Activated CD8-positive, alpha-beta T cell treated with anti-CD3 and anti-CD28 coated beads, Interleukin-2, amount 10 ng/mL, durations not matched to agents 7 days and 5 days (primary cell): ENCODE measurements at places on chromosomes 4 and X. TPM values are rescaled to one million over a fixed set of nuclear protein-coding genes. Genes with fewer than 3 reads are reported as not detected.

- no peak for DNase-seq
These were observed 63.4 kb downstream of the CHRDL1 start for GRCh38 chrX:110732266-110732665.

DNA sequence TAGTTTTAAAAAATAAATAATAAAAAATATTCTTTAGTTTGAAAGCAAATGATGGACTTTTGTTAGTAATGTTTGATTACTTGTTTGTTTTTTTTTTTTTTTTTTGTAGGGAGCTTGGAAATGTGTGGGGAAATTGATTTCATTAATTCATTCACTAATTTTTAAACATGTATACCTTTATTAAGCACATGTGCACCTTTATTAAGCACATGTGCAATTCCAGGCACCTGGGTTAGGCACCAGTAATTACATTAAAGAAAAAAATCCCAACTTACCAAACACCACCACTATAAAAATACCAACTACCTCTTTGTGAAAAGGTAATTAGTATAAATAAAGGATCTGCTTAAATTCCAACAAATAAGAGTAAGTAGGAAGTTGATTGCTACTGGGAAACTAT is 9.5 kb downstream of the GUCY1B1 start:
- no peak for DNase-seq

DNA sequence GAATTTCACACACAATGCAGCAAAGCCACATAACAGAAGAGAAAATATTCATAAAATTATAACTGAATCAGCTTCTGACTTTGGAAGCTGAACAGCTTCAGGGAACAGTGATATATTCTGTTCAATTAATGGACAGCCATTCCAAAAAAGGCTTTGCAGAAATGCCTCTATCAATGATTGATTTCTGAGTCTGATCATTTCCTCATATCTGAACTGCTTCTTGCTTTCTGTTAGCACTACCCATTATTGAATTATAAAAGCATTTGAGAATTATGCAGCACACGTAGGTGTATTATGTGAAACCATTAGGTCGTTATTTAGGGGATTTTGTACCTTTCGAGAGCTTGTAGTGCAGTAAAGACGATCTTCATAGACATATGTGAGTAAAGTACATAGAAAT is 159.6 kb downstream of the STIM2 start:
- DNase-seq = no peak

Gene PPP1R3F
- total RNA-seq = 8.0 TPM

Gene CXorf65
- 12.7 TPM for total RNA-seq

GRCh38 chr4:99811850-99812249 is 4.8 kb upstream of the DAPP1 start:
- DNase-seq = peak; percentile 75
